ENCODE measurements at places on chromosomes 5 and 9. TPM values are rescaled to one million over a fixed set of nuclear protein-coding genes. Genes with fewer than 3 reads are reported as not detected.

The CER1 gene
- total RNA-seq, result not detected

The IL13 gene
- 36.6 TPM for total RNA-seq

The RGS7BP gene
- not detected for total RNA-seq

The GRM6 gene
- total RNA-seq, result not detected

The P4HA2 gene
- total RNA-seq, result 10.5 TPM

The PLAA gene
- 34.1 TPM for total RNA-seq

The C9 gene
- not detected for total RNA-seq

The RIGI gene
- 33.7 TPM for total RNA-seq

GRCh38 chr9:88685966-88686365 lies 151.0 kb downstream of the NXNL2 start:
- H3K36me3 ChIP-seq, result no peaks in the 10 kb centered on the region
- no peak overlapping the region for H3K27ac ChIP-seq
- H3K4me1 ChIP-seq, result no peaks in the 10 kb centered on the region
- no peak overlapping the region for H3K4me3 ChIP-seq

DNA sequence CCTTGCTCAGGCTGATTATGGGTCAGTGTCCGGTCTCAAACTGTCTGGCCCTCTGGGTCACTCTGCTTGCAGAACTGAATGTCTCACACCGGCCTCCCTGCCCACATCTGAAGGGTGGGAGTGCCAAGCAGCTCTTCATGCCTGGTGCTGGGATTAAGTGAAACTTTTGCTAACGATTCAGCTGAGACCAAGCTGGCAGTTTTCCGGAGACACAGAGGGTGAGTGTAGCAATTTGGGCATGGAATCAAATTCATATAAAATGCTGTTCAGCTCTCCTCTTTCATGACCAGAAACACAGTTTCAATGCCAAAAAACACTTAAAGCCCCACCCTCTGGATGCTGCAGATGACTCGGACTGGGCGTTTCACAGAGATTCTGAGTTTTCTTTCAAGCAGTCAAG lies 207.5 kb downstream of the NXNL2 start:
- H3K36me3 ChIP-seq, result no peaks in the 10 kb centered on the region
- DNase-seq, result no peak
- H3K27ac ChIP-seq, result no peak overlapping the region
- H3K4me3 ChIP-seq, result no peak overlapping the region
- no peaks in the 10 kb centered on the region for H3K4me1 ChIP-seq
- peaks cover 2% of the 10 kb centered on the region for H3K27me3 ChIP-seq

DNA sequence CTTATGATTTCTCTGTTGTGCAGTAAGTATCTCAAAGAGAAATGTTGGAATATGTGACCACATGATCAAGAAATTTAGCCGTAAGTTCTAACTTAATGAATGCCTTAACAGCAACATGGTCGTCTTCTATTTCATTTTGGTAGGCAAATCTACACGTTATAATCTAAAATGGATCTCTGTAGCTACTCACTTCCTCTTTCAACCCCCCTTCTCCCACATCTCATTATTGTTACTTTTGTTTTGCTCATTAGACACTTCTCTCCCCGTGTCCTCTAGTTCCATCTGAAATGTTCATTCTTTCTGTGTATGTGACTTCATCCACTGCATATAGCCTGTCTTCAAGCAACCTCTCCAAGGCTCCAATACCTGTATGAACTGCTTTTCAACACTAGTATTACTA lies 27.1 kb upstream of the LPAR1 start:
- no peaks in the 10 kb centered on the region for H3K4me1 ChIP-seq
- no peak overlapping the region for H3K27ac ChIP-seq
- no peak for DNase-seq
- H3K4me3 ChIP-seq, result no peak overlapping the region
- H3K36me3 ChIP-seq, result no peaks in the 10 kb centered on the region

DNA sequence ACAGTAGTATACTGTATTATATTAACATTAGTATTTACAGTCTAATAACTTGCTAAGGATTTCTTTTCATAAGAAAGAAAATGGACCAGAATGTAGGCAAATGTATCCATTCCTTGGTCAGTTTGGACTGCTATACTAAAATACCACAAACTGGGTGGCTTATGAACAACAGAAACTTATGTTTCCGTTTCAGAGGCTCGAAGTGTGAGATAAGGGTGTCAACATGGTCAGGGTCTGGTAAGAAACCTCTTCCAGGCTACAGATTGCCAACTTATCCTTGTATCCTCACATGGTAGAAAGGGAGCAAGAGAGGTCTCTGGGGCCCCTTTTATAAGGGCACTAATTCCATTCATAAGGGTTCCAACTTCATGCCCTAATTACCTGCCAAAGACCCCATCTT lies 9.2 kb upstream of the ESM1 start:
- peaks cover 3% of the 10 kb centered on the region for H3K27me3 ChIP-seq
- no peak overlapping the region for H3K27ac ChIP-seq
- no peak for DNase-seq
- H3K4me3 ChIP-seq, result no peak overlapping the region
- H3K4me1 ChIP-seq, result peaks cover 34% of the 10 kb centered on the region

GRCh38 chr5:167642181-167642580 lies 649.3 kb upstream of the WWC1 start:
- H3K36me3 ChIP-seq, result no peaks in the 10 kb centered on the region
- no peak overlapping the region for H3K4me3 ChIP-seq
- no peaks in the 10 kb centered on the region for H3K4me1 ChIP-seq
- no peaks in the 10 kb centered on the region for H3K27me3 ChIP-seq

GRCh38 chr9:78000221-78000620 lies 31.4 kb downstream of the GNAQ start:
- H3K27ac ChIP-seq, result no peak overlapping the region
- peaks cover 14% of the 10 kb centered on the region for H3K4me1 ChIP-seq
- H3K36me3 ChIP-seq, result peaks cover 3% of the 10 kb centered on the region
- no peaks in the 10 kb centered on the region for H3K27me3 ChIP-seq

DNA sequence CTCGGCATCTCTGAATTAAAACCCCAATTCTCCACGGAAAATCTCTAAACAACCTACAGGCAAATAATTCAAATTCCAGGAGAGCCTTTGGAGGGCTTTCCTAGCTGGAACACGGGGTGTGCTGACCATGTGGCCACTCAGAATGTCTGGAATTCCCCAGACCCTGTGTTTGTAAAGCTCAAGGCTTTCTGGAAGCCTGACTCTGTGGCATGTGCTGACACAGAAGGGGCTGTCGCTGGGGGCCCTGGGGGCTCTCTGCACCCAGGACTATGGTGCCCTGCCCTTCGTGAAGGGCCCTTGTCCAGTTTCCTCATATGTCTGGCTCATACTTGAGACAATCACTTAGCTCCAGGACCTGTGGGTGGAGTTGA lies 29.0 kb upstream of the BOD1 start:
- DNase-seq, result no peak
- no peak overlapping the region for H3K27ac ChIP-seq
- H3K4me3 ChIP-seq, result no peak overlapping the region
- H3K36me3 ChIP-seq, result no peaks in the 10 kb centered on the region
- no peaks in the 10 kb centered on the region for H3K4me1 ChIP-seq
- H3K27me3 ChIP-seq, result peaks cover 8% of the 10 kb centered on the region

DNA sequence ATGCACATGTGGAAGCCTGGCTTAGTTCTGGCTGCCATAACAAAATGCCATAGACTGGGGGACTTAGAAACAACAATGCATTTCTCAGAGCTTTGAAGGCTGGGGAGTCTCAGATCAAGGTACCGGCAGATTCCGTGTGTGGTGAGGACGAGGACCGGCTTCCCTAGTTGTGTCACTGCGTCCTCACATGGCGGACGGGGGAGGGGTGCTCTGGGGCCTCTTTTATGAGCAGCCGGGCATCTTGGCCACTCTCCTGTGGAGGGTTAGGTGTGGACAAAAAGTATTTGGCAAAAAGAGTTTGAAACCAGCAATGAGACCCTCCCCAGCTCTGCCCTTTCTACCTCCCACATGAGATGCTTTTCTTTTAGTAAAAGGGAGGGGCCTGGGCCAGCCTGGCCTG lies 118.5 kb upstream of the LPCAT1 start:
- no peaks in the 10 kb centered on the region for H3K36me3 ChIP-seq
- no peak for DNase-seq
- H3K27me3 ChIP-seq, result peaks cover 37% of the 10 kb centered on the region

DNA sequence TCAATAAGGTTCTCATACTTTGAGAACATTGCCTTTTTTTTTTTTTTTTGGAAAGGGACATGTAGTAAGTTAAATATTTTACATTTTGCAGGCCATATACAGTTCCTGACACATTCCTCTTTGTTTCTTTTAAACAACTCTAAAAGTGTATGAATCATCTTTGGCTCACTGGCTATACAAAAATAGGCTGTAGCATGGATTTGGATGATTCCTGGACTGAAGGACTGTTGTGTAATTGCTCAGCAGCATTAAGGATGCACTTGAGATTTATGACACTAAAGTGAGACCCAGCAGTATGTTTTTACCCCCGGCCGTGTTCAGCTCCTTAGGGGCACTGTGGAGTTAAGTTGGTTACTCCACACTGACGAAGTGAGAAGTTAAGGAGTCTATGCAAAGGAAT lies 41.3 kb downstream of the VPS13A start:
- H3K27me3 ChIP-seq, result no peaks in the 10 kb centered on the region
- no peak overlapping the region for H3K27ac ChIP-seq
- no peaks in the 10 kb centered on the region for H3K4me1 ChIP-seq

GRCh38 chr5:1733369-1733768 lies 66.3 kb downstream of the MRPL36 start:
- no peaks in the 10 kb centered on the region for H3K4me1 ChIP-seq
- peak; percentile 9 for DNase-seq
- no peak overlapping the region for H3K4me3 ChIP-seq
- no peak overlapping the region for H3K27ac ChIP-seq
- H3K36me3 ChIP-seq, result no peaks in the 10 kb centered on the region

DNA sequence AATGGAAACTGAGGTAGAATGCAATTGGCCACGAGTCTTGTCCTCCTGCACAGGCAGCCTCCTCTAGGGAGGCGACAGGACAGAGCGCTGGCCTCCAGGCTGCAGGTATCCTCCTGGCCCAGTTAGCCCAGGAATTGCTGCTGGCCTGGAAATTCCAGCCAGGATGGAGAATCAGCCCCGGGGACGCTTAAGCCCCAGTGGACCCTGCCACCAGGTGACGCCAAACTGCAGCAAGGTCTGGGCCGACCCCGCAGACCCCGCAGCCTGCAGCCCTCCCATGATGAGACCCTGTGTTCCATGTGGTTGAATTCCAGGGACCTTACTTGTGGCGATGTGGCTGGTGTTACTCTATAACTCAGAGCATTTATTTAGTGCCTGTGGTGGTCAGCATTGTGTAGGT lies 7.3 kb downstream of the CACFD1 start:
- H3K27me3 ChIP-seq, result peaks cover 3% of the 10 kb centered on the region
- no peak for DNase-seq

DNA sequence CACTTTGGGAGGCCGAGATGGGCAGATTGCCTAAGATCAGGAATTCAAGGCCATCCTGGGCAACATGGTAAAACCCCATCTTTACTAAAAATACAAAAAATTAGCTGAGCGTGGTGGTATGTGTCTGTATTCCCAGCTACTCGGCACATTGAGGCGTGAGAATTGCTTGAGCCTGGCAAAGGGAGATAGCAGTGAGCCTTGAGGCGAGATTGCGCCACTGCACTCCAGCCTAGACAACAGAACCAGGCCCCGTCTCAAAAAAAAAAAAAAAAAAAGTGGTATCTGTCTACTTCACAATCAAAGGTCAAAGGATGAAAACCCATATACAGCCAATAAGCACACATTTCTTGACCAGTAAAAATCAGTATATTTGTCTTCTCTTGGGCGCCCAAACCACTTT lies 728.5 kb upstream of the ADAMTS16 start:
- H3K27ac ChIP-seq, result no peak overlapping the region
- H3K4me3 ChIP-seq, result no peak overlapping the region
- no peak for DNase-seq
- H3K36me3 ChIP-seq, result no peaks in the 10 kb centered on the region
- no peaks in the 10 kb centered on the region for H3K4me1 ChIP-seq

GRCh38 chr9:37796232-37796631 lies 4.4 kb upstream of the DCAF10 start:
- peaks cover 8% of the 10 kb centered on the region for H3K36me3 ChIP-seq
- H3K4me1 ChIP-seq, result peaks cover 24% of the 10 kb centered on the region
- no peak overlapping the region for H3K27ac ChIP-seq
- DNase-seq, result no peak

DNA sequence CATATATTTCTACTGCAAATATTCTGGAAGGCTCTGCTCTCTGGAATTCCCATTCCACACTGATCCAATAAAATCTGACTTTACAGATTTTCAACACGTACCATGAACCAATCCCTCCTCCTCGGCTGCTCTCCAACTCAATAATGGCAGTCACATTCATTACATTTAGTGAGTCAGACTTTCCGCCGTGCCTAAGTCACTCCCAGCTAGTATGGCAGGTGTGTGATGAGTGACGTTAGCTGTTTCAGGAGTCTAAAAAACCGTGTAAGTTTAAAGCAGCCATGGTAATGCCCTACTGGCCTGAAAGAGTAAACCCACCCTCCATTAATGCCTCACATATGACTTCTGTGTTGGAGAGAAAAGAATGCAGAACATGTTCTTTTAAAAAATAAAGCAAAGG lies 3.3 kb downstream of the FBN2 start:
- H3K4me1 ChIP-seq, result no peaks in the 10 kb centered on the region
- H3K27ac ChIP-seq, result no peak overlapping the region
- H3K27me3 ChIP-seq, result peaks cover 26% of the 10 kb centered on the region
- H3K4me3 ChIP-seq, result no peak overlapping the region
- DNase-seq, result no peak
- H3K36me3 ChIP-seq, result peaks cover 4% of the 10 kb centered on the region

DNA sequence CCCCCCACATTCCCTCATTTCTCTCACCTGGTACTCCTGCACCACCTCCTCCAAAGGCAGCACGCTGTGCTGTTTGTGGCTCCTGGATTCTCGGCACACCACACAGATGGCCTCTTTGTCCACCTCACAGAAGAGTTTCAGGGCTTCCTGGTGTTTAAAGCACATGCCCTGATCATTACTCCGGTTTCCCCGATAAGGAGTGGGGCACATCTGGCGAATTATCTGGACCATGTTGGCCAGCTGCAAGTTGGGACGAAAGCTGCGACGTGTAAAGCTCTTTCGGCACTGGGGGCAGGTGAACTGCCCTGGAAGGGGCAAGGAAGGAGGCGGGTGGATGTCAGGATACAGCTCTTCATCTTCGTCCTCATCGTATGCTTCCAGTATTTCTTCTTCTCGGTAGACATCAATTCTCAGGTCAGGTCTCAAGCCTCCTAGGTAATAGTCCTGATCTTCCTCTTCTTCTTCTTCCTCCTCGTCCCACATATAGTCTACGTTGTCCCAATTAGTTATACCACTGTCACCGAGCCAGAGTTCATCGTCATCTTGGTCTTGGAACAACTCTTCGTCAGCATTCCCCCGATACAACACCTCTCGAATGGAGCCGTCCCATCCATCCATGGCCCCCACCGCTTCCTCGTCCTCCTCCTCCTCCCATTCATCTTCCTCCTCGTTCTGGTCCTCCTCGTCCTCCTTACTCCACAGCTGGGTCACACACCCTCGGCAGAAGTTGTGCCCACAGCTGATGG lies 796 bp downstream of the TRIM52 start:
- peak; percentile 16 for DNase-seq
- H3K36me3 ChIP-seq, result peaks cover 39% of the 10 kb centered on the region
- peak overlapping the region; percentile 94 for H3K4me3 ChIP-seq
- H3K27me3 ChIP-seq, result no peaks in the 10 kb centered on the region
- peaks cover 48% of the 10 kb centered on the region for H3K4me1 ChIP-seq
- peak overlapping the region; percentile 89 for H3K27ac ChIP-seq

All from activated CD4-positive, alpha-beta memory T cell treated with anti-CD3 and anti-CD28 coated beads, Interleukin-2, amount 10 ng/mL, durations not matched to agents 7 days and 5 days (primary cell).